Stomach (tissue), 19 donors: ENCODE measurements at places on chromosomes 5 and 9. TPM values are rescaled to one million over a fixed set of nuclear protein-coding genes. Genes with fewer than 3 reads are reported as not detected.

GRCh38 chr9:137245450-137246421, 4.6 kb downstream of the TUBB4B start:
- DNase-seq = no peak

- DNase-seq = no peak
Observed at GRCh38 chr5:97276474-97277120, 93.5 kb upstream of the RIOK2 start.

- no peak for DNase-seq
Observed at GRCh38 chr5:151602806-151603205, 11.7 kb upstream of the FAT2 start.

DNA sequence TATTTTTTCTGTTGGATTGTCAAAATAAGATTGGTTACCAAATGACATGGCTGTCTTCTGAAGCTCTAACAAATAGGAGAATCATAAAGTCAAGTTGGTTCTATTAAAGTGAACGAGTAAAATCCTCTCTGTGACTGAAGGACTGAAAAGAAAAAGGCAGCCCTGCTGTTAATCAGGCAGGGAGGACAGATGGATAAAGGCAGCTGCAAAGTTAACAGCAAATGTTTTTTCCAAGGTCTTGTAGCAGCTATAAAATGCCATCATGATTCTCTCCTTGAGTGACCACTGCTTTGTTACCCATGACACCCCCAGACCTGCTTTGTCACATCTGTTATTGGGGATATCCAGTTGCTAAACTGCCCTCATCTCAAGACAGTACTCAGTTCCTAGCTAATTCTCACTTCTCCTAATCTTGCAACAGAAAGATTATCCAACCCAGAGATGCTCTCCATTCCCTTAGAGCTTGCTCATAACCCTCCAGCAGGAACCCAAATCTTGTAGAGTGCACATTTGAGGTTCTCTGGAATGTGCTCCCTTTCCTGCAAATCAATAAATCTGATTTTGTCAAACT, 89.7 kb upstream of the PARP8 start:
- DNase-seq = no peak

DNA sequence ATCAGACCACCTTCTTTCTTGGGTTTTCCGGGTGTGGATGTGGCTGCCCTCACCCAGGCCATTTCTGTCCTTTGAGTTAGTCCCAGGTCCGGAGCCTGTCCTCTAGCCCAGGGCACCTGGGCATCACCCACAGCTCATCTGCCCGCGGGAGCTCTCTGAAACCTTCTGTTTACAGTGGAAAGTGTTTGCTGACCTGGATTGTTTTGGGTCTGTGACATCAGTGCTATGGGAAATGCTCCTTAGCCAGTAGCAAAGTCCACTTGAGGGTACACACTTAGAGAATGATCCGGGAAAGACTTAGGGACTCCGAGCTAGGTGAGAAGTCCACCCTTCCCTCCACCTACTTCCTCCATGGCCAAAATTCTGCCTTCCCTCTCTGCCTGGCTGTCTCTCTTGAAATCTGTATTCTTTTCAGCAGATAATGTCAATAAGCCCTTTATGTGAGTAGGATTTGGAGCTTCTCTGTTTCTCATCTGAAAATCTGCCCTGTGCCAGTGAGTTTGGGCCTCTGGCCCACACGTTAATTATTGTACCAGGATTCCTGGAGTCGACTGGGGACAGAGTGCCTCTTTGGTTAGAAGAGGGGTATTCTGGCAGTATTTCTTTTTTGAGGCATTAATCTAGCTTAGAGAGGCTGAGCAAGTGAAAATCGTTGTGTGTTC, 19.9 kb downstream of the ABLIM3 start:
- DNase-seq = no peak

DNA sequence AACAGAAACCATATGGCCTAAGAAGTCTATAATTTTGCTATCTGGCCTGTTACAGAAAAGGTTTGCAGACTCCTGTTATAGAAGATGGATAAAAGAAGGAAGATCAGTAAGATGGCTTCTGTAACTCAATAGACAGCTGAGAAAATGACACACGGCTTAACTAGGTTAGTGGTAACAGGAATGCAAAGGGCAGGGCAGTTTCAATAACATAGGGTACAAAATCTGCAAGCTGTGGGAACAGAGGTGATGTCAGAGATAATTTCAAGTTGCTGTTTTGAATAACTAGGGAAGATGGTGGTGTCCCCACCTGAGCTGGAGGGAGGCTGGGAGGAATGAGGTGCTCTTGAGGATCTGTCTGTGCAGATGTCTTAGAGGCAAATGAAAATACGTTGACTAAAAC, 106.5 kb downstream of the GLIS3 start:
- no peak for DNase-seq

GRCh38 chr9:135255033-135255840, 167.8 kb downstream of the OLFM1 start:
- peak; percentile 32 for DNase-seq

DNA sequence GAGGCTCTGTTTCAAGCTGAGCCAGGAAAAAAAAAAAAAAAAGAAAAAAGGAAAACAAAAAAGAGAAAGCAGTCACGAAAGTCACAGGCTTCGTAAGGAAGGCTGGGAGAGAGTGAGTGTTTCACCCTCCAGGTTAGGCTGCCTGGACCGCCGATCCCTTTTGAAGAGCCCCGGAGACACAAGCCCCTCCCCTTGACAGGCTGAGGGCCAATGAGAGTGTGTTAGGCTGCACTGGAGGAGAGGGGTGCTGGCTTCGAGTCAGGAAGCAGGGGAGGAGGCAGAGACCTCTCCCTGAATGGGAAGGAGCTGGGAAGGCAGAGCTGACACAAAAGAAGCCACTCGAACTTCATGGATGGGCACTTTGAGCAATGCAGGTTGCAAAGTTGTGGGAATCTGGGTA, at the start of gene NMUR2:
TSS of gene NMUR2 (minus strand) at position 135 of the 400 bp plus-strand sequence. CDS start 166 bp downstream, outside the sequence.
- peak; percentile 66 for DNase-seq

GRCh38 chr5:4230786-4231641, 635.4 kb downstream of the IRX1 start:
- no peak for DNase-seq

DNA sequence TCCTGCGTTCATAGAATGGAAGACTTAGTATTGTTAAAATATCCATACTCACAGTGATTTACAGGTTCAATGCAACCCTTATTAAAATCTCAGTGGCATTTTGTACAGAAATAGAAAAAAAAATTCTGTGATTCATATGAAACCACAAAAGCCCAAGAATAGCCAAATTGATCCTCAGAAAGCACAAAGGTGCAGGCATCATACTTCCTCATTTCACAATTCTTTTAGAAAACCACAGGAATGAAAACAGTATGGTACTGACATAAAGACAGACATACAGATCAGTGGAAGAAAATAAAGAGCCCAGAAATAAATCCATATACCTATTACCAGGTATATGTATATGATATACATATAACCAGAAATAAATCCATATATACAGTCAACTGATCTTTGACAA, 86.8 kb upstream of the MEGF10 start:
- DNase-seq = no peak

DNA sequence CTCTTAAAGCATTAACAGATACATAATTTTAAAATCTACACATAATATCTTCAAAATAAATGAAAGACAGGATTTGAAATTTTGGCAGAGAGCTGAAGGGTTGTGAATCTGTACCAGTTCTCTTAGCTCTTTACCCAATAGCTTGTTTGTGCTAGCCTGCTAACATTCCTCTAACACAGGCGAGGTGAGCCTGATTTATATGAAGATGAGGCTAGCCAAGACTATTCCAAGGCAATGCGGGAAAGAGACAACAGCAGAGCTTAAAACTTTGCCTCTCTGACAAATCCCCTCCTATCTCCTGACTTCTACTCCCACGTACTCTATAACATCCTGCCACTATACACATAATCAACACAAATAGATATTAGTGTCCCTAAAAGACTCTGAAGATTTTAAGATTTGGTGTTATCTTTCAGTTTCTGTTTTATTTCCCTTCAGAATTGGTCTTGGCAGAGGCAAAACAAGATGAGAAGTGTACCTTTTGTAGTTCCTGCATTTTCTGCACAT, 745.6 kb upstream of the ZNF608 start:
- DNase-seq = no peak

DNA sequence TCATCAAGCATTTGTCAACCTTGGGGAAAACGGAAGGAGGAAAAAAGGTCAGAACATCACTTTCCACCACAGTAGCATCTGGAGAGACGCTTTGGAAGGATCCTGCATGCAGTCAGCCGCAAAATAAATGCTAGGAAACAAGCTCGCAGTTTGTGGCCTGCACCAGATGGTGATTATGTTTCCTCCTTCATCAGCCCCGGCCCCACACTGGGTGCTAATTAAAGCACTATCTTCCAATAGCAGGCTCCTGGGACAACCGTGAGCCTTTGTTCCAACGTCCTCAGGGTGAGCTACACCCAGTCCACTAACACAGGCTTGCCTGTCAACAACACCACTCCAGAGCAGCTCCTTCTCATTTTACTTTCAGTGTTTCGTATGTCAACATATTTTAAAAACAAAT, 64.0 kb downstream of the RNF130 start:
- peak; percentile 52 for DNase-seq

GRCh38 chr9:16112116-16112515, 559.3 kb downstream of the CCDC171 start:
- DNase-seq = no peak

GRCh38 chr5:170341545-170341944, 44.0 kb upstream of the LCP2 start:
- no peak for DNase-seq

DNA sequence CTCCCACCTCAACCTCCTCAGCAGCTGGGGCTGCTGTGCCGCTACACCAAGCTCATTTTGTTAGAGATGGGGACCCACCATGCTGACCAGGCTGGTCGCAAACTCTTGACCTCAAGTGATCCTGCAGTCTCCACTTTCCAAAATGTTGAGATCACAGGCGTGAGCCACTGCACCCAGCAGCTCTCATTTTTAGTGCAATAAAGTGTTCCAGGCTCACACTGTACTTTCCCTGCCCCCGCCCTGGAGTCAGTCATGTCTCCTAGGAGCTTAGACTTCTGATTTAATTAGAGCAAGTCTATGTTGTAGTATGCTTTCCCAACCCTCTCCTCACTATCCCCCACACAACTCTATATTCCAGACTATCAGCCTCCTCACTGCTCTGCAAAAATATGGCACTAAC, 238.0 kb upstream of the ACTBL2 start:
- no peak for DNase-seq

- no peak for DNase-seq
Observed at GRCh38 chr5:157772127-157772526, 28.6 kb downstream of the LSM11 start.

GRCh38 chr5:43041669-43042175, 1.6 kb upstream of the ANXA2R start:
- DNase-seq = peak; percentile 58

PTGDS gene
- total RNA-seq = 12.1 TPM

SLCO6A1 gene
- not detected for total RNA-seq

CAPSL gene
- not detected for total RNA-seq

SOHLH1 gene
- not detected for total RNA-seq

PPP2R2B gene
- under 0.01 TPM for total RNA-seq

TJP2 gene
- 216 TPM for total RNA-seq

ELOVL7 gene
- total RNA-seq = not detected

TMEM215 gene
- not detected for total RNA-seq

UNC5A gene
- total RNA-seq = not detected

LOX gene
- 31.4 TPM for total RNA-seq

STRBP gene
- total RNA-seq = 5.5 TPM

FGF10 gene
- 27.2 TPM for total RNA-seq
